ENCODE measurements at places on chromosomes 2 and 18.

DNA sequence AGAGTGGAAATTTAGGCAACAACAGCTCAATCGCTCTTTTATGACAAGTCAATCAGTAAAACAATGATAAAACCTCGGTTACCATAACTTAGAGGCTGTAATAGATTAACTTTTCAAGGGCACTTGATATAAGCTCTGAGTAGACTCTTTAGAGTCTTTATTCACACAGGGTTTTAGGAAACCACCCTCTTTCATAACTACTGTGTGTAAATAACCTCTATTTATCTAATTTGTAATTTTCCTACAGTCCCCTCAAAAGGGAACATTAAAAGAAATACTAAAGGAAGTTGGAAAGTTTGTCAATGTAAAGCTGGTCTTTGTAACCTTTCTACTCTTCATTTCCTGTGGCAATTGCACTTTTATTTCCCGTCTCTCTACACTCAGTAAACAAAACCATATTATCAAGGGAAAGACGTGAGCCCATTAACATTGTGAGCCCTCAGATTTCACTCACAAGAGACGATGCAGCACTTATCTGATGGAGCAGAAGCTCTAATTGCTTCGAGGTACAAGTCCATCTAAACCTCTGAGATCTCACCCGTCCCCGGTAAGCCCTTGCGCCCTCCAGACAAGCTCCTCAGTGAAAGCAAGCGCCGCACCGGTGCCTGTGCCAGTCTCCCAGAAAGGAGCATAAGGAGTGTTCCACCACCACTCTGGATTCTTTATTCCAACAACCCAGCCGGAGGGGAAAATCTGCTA lies 1.1 kb upstream of the HOXD1 start:
- peak; percentile 60 for DNase-seq

- no peak for DNase-seq
Measured at GRCh38 chr2:216903470-216903869, 43.6 kb upstream of the TNP1 start.

GRCh38 chr18:46196627-46197243 lies 92.5 kb downstream of the HAUS1 start:
- no peak for DNase-seq

GRCh38 chr18:12884406-12885323 lies 628 bp upstream of the PTPN2 start:
- no peak for DNase-seq

GRCh38 chr18:31450409-31450808 lies 2.9 kb downstream of the DSG3 start:
- no peak for DNase-seq

DNA sequence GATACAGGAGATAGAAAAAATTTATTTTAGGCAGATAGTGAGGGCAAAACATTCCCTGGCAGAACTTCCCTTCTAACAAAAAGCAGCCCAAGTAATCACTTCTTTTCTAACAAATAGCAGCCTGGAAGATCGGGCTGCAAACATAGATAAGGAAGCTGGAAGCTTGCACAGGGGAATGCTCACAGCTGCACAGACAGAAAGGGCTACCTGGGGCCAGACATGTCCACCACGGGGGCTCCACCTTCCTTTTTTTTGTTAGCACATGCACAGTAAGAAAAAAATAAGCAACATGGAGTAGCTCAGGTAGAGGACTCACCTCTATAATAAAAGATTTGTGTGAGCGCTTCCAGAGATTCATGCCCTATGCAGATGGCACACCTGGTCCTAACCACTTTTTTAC lies 420.5 kb downstream of the PTH2R start:
- no peak for DNase-seq

GRCh38 chr2:81981585-81981984 lies 1677.0 kb upstream of the LRRTM1 start:
- peak; percentile 90 for DNase-seq

GRCh38 chr2:239349453-239350135 lies 51.2 kb downstream of the HDAC4 start:
- DNase-seq = no peak

DNA sequence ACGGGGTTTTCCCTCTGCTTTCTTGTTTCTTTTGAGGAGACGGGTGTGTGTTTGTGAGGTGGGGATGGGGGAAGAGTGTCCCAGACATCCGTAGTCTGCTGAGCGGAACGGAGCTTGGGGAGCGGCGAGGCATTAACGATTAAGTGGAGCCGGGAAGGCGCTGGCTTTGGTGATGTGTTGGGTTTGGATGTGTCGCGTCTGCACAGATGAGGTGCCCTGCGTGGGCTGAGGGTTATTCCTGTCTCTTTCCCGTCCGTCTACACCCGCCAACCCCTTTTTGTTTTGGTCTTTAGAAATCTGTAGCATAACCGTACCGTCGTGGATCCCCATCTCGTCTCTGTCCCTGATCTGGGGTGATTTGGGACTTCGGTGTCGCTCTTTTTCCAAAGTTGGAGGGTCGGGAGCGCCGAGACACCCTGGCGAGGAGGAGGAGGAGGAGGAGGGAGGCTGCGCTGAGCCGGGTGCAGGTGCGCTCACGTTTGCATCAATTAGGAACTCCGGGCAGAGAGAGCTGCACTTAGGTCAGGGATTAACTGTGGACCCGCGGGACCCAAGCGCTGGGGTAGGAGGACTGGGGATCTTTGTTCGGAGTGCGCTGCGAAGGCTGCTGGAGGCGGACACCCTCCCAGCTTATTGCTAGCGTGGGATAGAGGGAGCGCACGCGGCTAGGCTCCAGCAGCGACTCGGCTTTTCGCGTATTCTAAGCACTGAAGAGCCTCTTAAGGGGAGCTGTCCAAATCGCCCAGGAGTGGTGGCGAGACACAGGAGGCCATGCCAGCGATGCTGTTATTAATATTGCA lies 720.3 kb downstream of the DPP10 start:
- DNase-seq = peak; percentile 47

- DNase-seq = no peak
Measured at GRCh38 chr2:160255408-160255807, 55.3 kb upstream of the ITGB6 start.

GRCh38 chr2:32474381-32474780 lies 117.6 kb downstream of the BIRC6 start:
- DNase-seq = no peak

DNA sequence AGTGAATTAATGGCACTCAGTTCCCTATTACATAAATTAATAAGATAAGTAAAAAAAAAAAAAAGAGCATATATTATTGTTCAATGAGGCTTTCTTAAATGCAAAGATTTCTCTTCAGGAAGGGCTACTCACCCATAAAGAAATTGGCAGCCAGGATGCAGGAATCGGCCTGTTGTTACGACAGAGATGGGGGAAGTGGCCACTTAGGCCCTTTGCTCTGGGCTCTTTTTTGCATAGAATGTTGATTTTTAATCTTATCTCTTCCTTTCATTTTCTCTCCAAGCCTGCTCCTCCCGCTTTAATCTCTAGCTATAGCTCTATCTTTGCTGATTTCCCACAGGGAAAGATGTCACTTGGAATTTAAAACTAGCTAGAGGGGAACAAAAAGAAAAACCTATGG lies 391.8 kb upstream of the CRIM1 start:
- no peak for DNase-seq

DNA sequence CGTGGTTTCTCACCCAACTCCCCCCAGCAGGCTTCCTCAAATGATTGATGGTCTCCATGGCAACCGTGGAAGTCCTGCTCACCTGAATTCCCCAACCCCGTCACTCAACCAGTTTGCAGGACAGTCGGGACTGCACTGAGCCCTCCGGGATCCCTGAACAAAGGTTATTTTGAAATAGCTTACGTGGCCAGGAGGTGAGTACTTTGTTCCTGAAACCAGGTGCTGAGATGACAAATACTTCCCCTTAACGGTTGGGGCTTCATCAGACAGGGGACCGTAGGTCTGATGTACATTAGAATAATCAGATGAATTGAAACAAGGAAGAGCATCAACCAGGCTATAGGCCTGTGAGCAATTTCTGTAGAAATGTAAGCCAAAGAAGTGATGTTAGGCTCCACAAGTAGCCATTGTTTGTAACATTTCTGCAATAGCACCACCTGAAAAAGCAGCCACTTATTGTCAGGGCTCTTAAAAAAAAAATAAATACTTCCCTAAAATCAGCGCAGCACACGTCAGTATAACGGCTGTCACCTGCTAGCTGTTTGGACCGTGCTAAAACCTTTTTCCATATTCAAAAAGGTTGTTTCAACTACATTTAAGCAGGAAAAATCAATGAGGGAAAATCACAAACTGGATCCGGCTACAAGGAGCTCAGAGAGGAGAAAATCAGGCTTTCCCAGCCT lies 206.4 kb upstream of the ID2 start:
- DNase-seq = no peak

GRCh38 chr2:219073413-219074129 lies 12.8 kb upstream of the IHH start:
- DNase-seq = peak; percentile 60

- no peak for DNase-seq
Measured at GRCh38 chr2:128263902-128264331, 54.8 kb downstream of the HS6ST1 start.

- DNase-seq = no peak
Measured at GRCh38 chr2:70674636-70675430, 93.2 kb downstream of the ADD2 start.

DNA sequence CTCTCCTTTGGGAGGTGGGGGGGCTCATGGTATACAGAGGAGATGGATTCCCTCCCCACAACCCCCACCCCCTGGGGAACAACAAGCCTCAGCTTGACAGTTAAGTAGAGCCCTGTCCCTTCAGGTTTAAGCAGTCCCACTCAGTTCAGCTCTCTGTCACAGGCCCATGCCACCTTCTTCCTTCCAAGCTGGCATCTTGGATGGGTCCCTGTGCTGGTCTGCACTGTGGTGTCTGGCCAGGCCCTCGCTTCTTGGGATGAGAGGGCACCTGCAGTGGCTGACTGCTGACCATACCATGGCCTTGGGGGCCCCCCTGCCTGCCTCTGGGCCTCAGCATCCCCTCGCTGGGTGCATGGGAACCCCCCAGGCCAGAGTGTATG lies 20.4 kb upstream of the GPR17 start:
- DNase-seq = no peak

Measured in kidney (tissue), 22 donors.